T-helper 1 cell treated with Interleukin-12 subunit alpha and Interleukin-12 subunit beta and Interleukin-4 antibody, amounts not matched to agents 30 ng/mL and 1 ng/mL, for 36 hours (primary cell): ENCODE measurements at places on chromosomes 1 and 21. TPM values are rescaled to one million over a fixed set of nuclear protein-coding genes. Genes with fewer than 3 reads are reported as not detected.

The EPHA8 gene
- not detected in 2 replicates for total RNA-seq

The ARV1 gene
- 11.7 and 12.7 TPM in 2 replicates for total RNA-seq

The CNR2 gene
- 0.05 and 0.07 TPM in 2 replicates for total RNA-seq

The TNFRSF9 gene
- total RNA-seq: 13.8 and 13.9 TPM in 2 replicates

The SSX2IP gene
- 14.8 and 15.6 TPM in 2 replicates for total RNA-seq

The GPR137B gene
- 6.1 and 6.7 TPM in 2 replicates for total RNA-seq

The SERTAD4 gene
- not detected in 2 replicates for total RNA-seq

The S100B gene
- 0.49 TPM in 1 of 2 replicates, not detected in the other for total RNA-seq

The NTMT2 gene
- not detected in 2 replicates for total RNA-seq

The C1orf52 gene
- 21.6 and 24.4 TPM in 2 replicates for total RNA-seq

The DHRS3 gene
- total RNA-seq: 79.5 and 87.0 TPM in 2 replicates

The FCN3 gene
- not detected in 2 replicates for total RNA-seq

The FMO2 gene
- total RNA-seq: not detected in 2 replicates

The LCE2B gene
- total RNA-seq: not detected in 2 replicates

The CFHR1 gene
- not detected in 2 replicates for total RNA-seq

The SLC6A17 gene
- total RNA-seq: not detected in 2 replicates

The TMEM82 gene
- total RNA-seq: not detected in 2 replicates

The GJA4 gene
- 0.25 and 0.46 TPM in 2 replicates for total RNA-seq

The WNT3A gene
- not detected in 2 replicates for total RNA-seq

The SERPINC1 gene
- 0.49 TPM in 1 of 2 replicates, not detected in the other for total RNA-seq

The PATJ gene
- total RNA-seq: 16.5 and 19.4 TPM in 2 replicates

The FOXO6 gene
- total RNA-seq: not detected in 2 replicates

The MAST2 gene
- 23.7 and 26.0 TPM in 2 replicates for total RNA-seq

The S100A14 gene
- not detected in 2 replicates for total RNA-seq

The MYBPHL gene
- not detected in 2 replicates for total RNA-seq

The LIN28A gene
- not detected in 2 replicates for total RNA-seq

The TTC22 gene
- total RNA-seq: 10.2 and 11.0 TPM in 2 replicates

The OVAAL gene
- not detected in 2 replicates for total RNA-seq

The TSTD1 gene
- 40.8 and 43.5 TPM in 2 replicates for total RNA-seq

The TNFRSF1B gene
- total RNA-seq: 300 and 315 TPM in 2 replicates

The PAPPA2 gene
- 0.12 TPM in 2 replicates for total RNA-seq

The OR2L5 gene
- total RNA-seq: not detected in 2 replicates

The ELAVL4 gene
- total RNA-seq: not detected in 2 replicates

The KRTAP26-1 gene
- total RNA-seq: not detected in 2 replicates

The GJA9 gene
- not detected in 2 replicates for total RNA-seq

The FBLIM1 gene
- total RNA-seq: not detected in 2 replicates

The CLK2 gene
- total RNA-seq: 88.4 and 91.1 TPM in 2 replicates

The ANKRD65 gene
- total RNA-seq: not detected in 2 replicates

The FAM72B gene
- total RNA-seq: 13.6 and 13.9 TPM in 2 replicates

The PLA2G2C gene
- 0.51 and 1.0 TPM in 2 replicates for total RNA-seq

The OPN3 gene
- total RNA-seq: 11.0 and 11.7 TPM in 2 replicates

The RHD gene
- total RNA-seq: not detected in 2 replicates

The DCDC2B gene
- total RNA-seq: 0.22 TPM in 1 of 2 replicates, not detected in the other

The RAP1GAP gene
- total RNA-seq: 0.10 and 0.54 TPM in 2 replicates

The PGLYRP3 gene
- not detected in 2 replicates for total RNA-seq

The GRIK3 gene
- not detected in 2 replicates for total RNA-seq

The CLEC20A gene
- total RNA-seq: not detected in 2 replicates

The SERBP1 gene
- 283 and 288 TPM in 2 replicates for total RNA-seq

The ZFP69B gene
- 5.9 and 6.3 TPM in 2 replicates for total RNA-seq

The PEAR1 gene
- total RNA-seq: 0.12 and 0.29 TPM in 2 replicates

The MSH4 gene
- 0.34 and 0.41 TPM in 2 replicates for total RNA-seq

The IGSF21 gene
- not detected in 2 replicates for total RNA-seq

The FAAH gene
- total RNA-seq: 3.6 and 4.1 TPM in 2 replicates
